ENCODE measurements at places on chromosomes 1 and 21.

DNA sequence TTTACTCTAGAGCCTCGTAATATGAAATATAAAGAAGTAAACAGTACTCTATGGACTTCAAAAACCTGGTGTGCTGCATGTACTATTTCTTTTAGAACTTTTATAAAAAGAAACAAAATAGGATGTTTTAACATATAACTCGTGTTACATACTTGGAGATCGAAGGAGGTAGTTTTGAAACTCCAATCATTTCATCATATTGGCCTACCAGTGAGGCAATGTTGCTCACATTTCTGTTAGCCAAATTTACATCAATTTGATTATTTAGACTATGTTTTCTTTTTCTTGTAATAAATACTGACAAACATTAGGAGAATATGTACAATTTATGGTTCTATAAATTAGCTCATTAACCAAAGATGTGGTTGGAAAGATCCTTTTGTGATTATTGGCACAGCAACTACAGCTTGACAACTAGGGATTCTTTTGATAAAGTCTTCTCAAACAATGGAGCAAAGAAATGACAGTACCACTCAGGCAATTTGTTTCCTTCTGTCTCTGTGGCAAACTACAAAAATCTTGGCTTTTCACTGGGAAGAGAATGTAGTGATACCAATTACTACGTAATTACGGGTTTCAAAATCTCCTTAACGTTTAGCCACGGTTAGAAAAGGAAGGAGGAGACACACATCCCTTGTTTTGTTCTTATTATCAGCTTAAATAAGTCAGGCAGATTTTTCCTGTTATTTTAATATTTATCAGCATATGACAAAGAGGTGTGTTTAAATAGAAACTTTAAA lies 266.6 kb upstream of the SGIP1 start:
- DNase-seq: no peak

DNA sequence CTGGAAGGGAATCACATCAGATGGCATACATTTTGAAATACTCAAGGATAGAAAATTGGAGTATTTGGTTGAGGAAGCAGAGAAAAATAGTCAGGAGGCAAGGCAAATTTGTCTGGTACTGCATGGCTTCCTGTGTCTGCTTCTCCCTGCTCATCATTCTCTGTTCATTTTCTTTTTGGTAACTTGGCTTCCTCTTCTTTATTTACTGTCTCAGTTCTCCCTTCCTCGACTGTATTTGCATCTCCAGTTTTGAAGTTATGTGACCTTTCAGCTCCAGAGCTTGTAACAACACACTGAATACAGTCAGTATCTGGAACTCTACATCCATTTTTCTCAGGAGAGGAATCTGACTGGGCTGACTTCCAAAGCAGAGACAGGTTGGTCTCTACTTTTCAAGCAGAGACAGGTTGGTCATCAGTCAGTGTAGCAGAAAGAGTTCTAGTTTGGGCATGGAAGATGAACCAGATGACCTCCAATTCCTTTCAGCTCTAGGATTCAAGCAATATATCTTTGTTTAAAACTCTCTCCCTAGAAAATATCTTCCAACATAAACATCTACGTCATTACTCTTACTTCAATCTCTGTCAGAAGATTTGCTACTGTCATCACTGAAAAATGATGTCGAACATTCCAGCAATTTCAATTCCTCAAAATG lies 571.2 kb downstream of the ADGRL2 start:
- DNase-seq: no peak

DNA sequence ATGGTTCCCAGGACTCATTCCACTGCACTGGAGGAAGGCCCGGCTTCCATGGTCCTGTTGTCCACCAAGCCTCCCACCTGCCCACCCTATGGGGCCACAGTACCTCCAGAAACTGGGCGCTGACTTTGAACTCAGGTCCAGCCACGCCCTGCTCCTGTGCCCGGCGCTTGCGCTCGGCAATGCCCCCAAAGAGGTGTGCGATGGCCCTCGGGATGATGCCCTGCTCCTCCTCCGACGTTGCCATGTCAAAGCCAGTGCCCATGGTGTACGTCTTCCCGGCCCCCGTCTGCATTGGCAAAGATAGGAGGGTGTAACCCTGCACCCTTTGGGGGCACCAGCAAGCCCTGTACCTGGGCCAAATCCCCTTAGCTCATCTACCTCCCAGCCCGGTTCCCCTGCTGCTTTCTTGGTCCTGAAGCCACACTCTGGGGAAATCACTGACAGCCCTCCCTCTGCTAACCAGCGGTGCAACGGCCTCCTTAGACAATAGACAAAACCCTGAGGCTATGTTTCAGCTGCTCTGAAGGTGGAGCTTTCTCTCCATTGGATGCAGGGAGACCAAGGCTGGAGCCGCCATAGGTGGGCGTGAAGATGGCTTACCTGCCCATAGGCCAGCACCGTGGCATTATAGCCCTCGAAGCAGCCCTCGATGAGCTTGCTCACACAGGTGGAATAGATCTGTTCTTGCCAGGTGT lies 14.7 kb downstream of the KIF21B start:
- DNase-seq: no peak

DNA sequence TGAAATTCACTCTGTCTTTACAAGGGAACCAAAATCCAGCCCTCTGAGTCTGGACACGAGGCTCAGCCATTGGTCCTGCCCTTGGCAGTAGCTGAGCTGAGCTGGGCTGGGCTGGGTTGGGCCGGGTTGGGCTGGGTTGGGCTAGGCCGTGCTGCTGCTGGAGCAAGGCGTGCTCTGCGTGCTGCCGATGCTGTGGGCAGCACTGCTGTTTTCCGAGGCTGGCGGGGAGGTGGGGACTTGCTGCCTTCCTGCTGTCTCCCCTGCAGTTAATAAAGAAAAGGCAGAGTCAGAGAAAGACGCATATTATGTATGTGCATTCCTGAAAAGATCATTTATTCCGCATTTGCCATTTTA lies 182.9 kb downstream of the CDC7 start:
- no peak for DNase-seq

GRCh38 chr1:153627715-153628626 lies at the start of gene S100A1:
Gene S100A1 (plus strand): TSS chr1:153628434. CDS start chr1:153630522, 2,088 bp downstream.
- DNase-seq: no peak

All from A172 (cell line).